ENCODE measurements at places on chromosomes 6 and 20.

DNA sequence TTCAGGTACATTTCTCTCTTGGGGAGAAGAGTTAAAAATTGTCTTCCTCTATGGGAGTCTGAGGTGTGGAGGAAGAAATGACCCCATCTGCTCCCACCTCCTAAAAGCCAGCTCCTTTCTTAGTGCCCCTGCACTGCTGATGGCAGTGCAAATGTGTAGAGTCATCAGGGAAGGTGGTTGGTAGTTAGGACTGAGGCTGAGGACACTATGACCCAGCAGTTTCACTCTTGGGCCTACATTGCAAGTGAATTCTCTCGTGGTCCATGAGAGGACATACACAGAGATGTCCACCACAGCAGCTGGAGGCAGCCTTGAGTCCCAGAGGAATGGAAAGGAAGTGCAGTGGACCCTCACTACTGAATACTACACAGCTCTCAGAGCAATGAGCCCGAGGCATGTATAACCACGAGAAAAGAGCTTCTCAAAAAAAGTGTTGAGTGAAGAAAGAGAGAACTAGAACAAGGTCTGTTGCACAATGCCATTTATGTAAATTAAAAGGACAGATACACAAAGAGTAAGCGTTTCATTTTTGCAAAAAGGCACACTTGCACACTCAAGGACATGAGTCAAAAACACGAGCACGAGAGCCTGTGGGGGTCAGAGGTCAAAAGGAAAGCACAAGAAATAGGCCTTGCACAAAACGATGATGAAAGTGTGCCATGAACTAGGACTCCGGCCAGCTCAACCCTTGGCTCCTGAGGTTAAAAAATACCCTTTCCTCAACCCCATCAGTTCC lies 308.2 kb upstream of the PRND start:
- no peak for DNase-seq

DNA sequence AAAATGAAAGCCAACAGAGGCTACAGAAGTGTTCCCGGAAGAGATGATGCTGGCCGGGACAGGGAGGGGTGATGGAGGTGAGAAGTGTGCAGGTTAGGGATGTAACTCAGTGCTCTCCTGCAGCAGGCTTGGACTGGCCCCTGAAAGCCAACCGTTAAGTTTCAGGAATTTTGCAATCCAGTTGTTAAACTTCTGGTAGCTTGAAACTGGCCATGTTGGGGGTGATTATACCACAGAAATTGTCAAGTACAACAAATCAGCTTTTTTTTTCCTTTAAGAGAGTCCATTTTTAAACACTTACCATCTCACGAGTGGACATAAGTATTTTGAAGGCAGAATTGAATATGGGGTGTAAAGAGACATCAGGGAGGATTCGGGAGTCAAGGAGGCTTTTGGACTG lies 8.8 kb upstream of the SIRPB1 start:
- no peak for DNase-seq

DNA sequence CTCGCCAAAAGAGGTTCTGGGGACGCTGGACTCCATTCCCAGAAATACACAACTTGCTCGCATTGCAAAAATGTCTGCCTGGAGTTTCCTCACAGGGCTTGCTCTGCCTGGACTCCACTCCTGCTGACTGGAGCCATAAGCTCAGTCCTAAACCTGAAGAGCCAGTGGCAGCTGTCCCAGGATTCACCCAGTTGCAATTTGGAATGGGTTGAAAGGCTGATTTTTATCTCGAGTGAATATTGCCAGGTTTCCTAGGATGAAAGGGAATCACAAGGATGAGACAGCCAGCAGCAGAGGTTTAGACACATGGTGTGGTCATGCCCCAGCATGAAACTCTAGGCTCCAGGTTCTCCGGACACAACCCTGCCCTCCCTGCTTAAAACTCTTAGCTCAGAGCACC lies 223.3 kb downstream of the BMP7 start:
- no peak for DNase-seq

DNA sequence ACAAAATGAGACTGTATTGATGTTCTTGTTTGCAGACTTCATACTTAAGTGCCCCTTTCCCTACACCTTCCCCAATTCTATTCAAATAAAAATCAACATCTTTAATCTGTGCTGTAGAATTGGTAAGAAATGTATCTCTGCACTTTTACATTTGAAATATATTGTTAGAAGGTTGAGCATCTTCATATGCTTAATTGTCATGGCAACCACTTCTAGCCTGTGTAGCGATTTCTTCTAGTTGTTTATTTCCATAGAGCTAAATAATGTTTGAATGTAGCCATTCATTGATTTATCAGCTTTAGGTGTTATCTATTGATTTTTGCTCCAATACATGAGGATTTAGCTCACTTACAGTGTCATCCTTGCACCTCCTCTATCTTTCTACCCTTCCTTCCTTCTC lies 37.7 kb upstream of the ZNFX1 start:
- no peak for DNase-seq

DNA sequence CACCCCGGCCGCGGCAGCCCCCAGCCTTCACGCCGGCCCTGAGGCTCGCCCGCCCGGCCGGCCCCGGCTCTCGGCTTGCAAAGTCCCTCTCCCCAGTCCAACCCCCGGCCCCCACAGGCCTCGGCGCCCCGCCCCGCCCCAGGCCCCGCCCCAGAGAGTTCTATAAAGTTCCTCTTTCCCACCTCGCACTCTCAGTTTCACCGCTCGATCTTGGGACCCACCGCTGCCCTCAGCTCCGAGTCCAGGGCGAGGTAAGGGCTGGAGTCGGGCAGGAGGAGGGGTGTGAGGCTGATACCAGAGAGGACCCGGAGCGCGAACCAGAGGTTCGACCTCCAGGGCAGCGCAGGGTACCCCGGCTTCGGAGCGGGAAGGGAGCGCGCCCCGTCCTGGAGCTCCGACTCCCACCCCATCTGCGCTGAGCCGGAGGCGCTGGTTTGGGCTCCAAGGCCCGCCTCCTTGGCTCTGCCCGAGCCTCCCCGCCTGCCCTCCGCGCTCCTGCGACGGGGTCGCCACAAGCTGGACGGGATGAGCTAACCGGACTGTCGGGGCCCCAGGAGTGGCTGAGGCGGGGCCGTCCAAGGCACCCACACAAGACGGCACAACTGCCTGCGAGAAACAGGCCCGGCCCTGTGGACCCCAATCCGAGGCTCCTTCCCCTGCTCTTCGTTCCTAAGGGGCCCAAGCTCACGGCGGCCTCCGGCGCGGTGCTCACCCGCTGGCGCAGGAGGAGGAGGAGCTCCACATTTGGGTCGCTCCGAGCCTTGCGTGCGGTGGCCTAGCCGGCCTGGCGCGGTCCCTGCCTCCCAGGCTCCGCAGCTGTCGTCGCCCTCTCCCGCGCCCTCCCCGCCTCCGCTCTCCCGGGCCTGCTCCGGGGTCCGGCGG lies at the start of gene IRF4:
TSS of gene IRF4 (plus strand) at position 194 of the 882 bp plus-strand sequence. CDS start 1,401 bp downstream, outside the sequence.
- no peak for DNase-seq

- DNase-seq = no peak
Measured at GRCh38 chr6:17413313-17413750, 19.9 kb downstream of the CAP2 start.

GRCh38 chr6:170151804-170152123 lies 139.1 kb downstream of the DLL1 start:
- DNase-seq = no peak

DNA sequence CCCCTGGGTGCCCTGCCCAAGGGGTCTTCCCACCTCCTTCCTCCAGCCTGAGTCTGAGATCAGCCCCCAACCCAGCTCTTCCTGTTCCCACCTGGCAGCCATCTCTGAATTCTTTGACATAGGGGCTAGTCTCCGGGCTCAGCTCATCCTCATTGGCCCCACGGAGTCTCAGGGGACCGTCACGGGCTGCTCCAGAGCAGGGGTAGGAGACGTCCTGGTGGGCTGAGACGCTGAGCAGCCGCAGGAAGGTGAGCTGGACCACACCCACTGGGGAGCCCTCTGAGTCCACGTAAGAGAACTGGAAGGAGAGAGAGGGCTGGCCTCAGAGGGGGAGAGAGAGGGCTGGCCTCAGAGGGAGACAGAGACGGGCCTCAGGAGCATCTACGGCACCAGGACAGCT lies 28.1 kb downstream of the COL11A2 start:
- DNase-seq = no peak

- no peak for DNase-seq
Measured at GRCh38 chr6:134684423-134684795, 265.5 kb downstream of the ALDH8A1 start.

- DNase-seq = no peak
Measured at GRCh38 chr6:86706449-86706848, 230.9 kb upstream of the HTR1E start.

- no peak for DNase-seq
Measured at GRCh38 chr6:11938285-11938890, 73.7 kb upstream of the HIVEP1 start.

DNA sequence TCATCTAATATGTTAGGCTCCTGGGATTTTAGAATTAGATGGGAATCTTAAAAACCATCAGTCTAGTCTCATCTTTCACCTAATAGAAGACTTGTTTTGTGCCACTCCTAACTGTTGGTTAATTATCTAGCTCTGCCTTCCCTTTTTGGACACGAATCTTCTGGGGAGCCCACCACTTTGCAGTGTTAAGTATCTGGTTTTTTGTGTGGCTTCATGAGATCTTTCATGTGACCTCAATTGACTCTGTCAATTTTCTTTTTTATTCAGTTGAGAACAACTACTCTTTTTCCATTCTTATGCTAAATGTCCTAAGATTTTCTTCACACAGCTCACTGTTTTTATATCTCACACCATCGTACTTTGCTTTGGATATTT lies 16.9 kb downstream of the TBPL1 start:
- DNase-seq = no peak

DNA sequence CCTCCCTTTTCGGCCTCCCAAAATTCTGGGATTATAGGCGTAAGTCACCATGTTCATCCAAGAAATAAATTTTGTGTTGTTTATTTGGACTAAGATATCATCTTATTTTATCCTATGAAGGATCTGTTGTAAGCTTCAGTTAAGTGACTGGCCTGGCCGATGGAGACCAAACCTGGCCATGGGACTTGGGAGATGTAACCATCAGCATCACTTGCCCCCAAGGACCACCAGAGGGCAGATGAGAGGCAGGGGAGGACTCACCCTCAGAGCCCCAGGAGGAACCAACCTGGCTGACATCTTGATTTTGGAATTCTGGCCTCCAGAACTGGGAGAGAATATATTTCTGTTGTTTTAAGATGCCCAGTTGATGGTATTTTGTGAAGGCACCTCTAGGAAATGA lies 266.7 kb downstream of the CDH26 start:
- DNase-seq = no peak

DNA sequence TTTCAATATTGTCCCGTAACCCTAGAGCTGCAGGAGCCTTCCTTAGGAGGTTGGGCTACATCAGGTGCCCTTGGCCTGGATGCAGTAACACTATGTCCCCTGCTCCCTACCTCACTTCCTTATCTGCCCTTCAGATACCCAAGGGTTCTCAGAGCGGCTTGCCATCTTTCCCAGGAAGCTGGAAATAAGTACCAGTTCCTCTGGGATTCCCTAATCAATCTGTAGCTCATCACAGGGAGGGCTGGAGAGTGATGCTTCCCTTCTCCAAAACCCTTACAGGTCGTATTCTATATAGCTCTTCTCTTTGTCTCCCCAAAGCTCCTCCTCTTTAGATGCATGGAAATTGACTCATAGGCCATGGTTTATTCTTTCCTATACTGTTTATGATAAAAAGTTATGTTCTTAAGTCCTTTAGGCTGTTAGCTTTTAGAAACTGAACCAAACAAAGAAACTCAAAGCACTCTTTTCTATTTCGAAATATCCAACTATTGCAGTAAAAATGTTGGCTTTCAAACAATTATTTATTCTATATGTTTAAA lies 4.2 kb downstream of the MYCT1 start:
- DNase-seq = no peak

GRCh38 chr6:32128751-32129296 lies 778 bp upstream of the ATF6B start:
- no peak for DNase-seq

- no peak for DNase-seq
Measured at GRCh38 chr20:20549704-20550103, 162.7 kb downstream of the RALGAPA2 start.

GRCh38 chr20:17825960-17826843 lies 126.4 kb downstream of the BANF2 start:
- no peak for DNase-seq

DNA sequence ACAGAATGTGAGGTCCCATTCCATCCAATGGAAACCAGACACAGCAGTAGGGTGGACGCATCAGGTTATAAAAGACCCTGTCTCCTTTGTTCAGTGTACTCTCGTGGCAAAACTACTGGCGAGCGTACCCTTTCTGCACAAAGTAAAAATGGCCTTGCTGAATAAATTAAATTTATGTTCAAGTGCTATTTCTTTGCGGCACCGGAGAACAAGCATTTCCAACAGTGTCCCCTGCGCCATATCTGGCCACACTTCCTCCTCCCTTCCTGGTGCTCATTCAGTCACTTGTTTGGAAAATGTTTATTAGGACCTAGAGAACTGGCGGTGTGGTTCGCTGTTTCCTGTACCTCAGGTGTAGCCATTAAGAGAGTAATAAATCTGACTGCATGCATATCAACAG lies 46.9 kb upstream of the DACT2 start:
- no peak for DNase-seq

DNA sequence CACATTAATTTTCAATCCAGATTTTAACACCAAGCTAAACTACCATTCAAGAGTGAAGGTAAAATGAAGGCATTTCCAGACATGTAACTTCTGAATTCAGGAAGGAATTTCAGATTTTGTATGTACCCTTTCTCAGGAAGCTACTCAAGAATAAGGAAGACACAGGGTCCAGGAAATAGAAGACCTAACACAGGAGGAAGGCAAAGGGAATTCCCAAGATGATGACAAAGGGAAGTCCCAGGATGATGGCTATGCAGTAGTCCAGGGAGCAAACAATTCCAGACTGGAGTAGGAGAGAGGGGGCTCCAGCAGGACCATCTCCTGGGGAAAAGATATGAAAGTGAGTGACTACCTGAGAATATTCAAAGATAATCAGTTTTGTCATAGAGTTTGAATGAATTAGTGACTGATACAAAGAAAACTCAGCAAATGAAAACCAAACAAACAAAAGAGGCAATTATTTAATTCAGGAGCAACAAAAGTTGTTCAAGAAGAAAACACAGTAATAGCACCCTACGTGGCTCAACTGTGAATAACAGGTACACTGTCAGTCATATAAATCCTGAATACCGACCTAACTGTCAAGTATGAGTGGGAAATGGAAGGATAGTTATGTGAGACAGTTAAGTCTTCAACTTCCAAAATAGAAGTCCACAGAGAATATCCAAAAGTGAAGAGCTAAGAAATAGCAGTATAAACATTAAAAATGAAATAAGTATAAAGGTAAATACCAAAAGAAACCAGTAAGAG lies 4.0 kb downstream of the RNF24 start:
- DNase-seq = no peak

- DNase-seq = no peak
Measured at GRCh38 chr6:149354009-149354408, 36.5 kb downstream of the TAB2 start.
